PC-3 (cell line): ENCODE measurements at places on chromosomes 3 and 15.
A peak's percentile ranks its signal among the peaks of the same experiment; 100 is the strongest.

- no peak for DNase-seq
These were observed 3.6 kb upstream of the CALML4 start for GRCh38 chr15:68208636-68209240.

DNA sequence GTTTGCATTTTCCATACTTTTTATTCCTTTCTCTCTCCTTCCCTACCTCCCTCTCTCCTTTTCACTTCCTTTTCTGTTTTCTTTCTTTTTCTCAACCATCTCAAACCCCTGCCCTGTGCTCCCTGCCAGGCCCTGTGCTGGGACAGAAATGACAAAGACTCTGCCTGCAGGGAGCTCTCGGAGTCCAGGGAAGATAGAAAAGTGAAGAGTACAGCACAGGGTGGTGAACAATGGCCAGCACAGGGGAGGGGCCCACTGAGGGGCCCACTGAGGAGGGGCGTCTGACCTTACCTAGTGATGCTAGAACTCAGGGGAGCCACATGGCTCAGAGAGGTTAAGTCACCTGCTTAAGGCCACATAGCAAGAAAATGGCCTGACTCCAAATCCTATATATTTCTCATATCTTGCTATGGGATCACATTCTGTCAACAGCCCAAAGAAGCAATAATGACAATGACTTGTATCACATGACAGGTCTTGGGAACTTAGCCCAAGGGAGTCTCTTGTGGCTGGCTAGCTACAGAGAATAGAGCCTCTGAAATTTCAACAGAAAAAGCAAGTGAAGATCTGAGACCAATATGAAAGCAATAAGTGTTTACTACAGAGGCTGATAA, 44.3 kb upstream of the ATP2B2 start:
- peak; percentile 15 for DNase-seq

GRCh38 chr15:44794072-44794471, 57.7 kb downstream of the TRIM69 start:
- DNase-seq = no peak

DNA sequence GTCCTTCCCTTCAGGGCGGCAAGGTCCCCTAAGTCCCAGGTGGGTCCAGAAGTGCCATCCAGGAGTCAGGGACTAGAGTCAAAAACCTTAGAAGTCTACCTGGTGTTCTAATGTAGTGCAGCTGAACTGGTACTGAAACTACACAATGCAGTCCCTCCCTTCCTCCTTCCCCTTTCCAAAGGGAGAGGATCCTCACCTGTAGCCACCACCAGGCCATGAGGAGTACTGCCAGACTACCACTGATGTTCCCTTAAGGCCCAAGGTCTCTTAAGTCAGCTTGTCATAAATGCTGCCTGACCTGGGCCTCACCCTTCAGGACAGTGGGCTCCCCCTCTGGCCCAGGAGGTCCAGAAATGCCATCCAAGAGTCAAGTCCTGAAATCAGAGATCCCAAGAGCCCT, 98.9 kb downstream of the ULK4 start:
- peak; percentile 58 for DNase-seq

DNA sequence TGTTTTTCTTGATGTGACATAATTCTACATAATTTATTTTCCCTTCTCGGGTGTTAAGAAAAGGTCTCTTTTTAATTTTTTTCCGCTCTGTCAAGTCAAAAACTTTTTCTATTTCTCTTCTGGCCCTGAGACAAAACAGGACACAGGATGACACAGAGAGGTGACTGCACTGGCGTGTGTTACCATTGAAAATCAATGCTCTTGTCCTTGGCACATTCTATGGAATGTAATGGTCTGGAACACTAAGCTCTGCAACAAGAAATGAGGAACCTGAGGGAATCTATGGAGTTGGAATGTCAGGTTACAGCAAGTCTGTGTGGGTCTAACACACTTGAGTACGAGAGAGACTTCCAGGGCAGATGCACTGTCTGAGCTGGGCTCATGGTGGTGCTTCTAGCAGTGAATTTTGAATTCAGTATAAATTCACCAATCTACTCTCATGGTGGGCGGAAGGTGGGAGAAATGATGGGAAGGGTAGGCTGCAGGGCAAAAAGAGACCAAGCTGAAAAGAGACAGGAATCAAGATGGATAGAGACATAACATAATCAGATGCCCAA, 508.3 kb downstream of the TUSC7 start:
- DNase-seq = no peak

- peak; percentile 38 for DNase-seq
These were observed 29.3 kb upstream of the ST3GAL6 start for GRCh38 chr3:98733812-98734281.

DNA sequence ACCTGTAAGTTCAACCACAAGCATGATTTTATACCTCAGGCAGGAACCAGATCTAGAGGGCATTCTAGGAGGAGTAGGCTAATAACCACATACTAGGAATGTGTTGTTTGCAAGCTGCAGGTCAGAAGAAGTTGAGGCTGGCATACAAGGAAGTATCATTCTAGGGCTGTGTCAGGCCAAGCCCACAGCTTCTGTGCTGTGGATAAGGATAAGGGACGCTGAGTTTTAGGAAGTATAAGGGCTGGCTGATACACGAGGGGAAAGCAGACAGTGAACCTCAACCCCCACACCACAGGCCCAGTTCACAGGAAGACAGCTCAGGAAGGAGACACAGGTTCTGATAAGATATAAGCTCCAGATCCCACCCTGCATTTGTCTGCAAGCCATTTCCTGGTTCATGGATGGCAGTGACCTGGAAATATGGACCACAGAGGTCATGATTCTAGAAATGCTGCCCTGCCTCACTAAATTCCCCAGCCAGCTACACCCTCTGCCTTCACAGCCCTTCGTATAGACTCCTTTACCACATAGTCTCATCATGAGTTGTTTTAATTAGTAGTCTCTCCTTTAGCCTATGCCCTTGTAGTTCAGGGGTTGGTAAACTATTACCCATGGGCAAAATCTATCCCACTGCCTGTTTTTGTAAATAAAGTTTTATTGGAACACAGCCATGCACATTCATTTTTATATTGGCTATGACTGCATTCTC, 260.7 kb downstream of the OPA1 start:
- peak; percentile 40 for DNase-seq

DNA sequence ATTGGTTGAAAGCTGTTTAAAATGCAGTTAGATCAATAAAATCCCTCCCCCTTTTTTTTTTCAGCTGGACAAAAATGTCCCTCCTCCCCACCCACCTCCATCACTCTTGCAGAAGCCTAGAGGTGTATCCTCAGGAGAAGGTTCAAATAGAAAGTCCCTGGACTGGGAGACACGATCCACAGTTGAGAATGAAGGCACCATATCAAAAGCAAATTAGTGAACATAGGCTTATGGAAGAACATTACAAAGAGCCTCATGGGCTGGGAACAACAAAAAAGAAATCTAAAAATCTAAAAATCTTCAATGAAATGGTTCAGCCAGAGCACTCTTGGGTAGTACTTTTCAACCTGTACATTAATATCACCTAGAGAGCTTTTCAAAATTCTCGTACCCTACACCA, 46.2 kb downstream of the GHSR start:
- DNase-seq = no peak

- no peak for DNase-seq
These were observed 92.3 kb downstream of the SLC9A9 start for GRCh38 chr3:143755978-143756377.

GRCh38 chr3:122074621-122075265, 19.6 kb downstream of the CD86 start:
- no peak for DNase-seq

GRCh38 chr3:60919296-60919695, 332.0 kb downstream of the FHIT start:
- no peak for DNase-seq

- DNase-seq = no peak
These were observed 60.9 kb downstream of the TGFBR2 start for GRCh38 chr3:30667280-30667651.
